Naive thymus-derived CD4-positive, alpha-beta T cell (primary cell): ENCODE measurements at places on chromosomes 3 and 15. TPM values are rescaled to one million over a fixed set of nuclear protein-coding genes. Genes with fewer than 3 reads are reported as not detected.

- no peak overlapping the region for H3K27ac ChIP-seq
- no peak overlapping the region for H3K4me3 ChIP-seq
- no peak for DNase-seq
- H3K4me1 ChIP-seq: no peaks in the 10 kb centered on the region
- H3K27me3 ChIP-seq: no peaks in the 10 kb centered on the region
Measured at GRCh38 chr15:71715914-71716313, 94.4 kb upstream of the NR2E3 start.

Gene RPS27L
- total RNA-seq: 38.7 TPM

Gene TF
- total RNA-seq: 0.28 and 0.44 TPM in 2 replicates

- H3K27me3 ChIP-seq: no peaks in the 10 kb centered on the region
- no peaks in the 10 kb centered on the region for H3K4me1 ChIP-seq
- H3K4me3 ChIP-seq: no peak overlapping the region
- no peaks in the 10 kb centered on the region for H3K36me3 ChIP-seq
- DNase-seq: no peak
- no peak overlapping the region for H3K27ac ChIP-seq
Measured at GRCh38 chr3:14253022-14253706, 74.5 kb downstream of the LSM3 start.

Gene ARL8B
- 43.7 TPM for total RNA-seq

DNA sequence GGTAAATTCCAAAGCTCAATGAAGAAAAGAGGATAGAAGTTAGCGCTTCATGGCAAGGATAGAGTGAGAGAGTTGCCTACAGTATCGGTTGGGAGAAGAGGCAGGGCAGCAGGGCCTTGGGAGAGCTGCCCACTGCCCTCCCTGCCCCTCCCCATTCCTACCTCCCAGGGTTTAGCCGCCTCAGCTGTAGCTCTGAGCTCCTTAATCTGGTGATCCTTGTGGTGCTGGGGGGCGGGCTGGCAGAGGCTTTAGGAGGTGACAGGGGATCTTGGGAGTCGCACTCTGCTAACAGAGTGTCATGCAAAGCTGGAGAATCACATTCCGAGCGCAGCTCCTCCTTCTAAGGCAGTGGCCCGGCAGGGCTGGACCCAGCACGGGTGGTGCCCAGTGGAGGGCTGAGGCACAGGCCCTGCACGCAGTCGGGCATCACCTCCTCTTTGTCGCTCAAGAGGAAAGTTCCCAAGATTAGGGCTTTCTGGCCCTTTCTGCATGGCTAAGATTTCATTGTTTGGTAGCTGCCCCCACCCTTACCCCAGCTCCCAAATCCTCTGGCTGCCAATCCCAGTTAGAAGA is 57.1 kb upstream of the POLG start:
- DNase-seq: no peak
- H3K27me3 ChIP-seq: no peaks in the 10 kb centered on the region
- H3K4me1 ChIP-seq: no peaks in the 10 kb centered on the region
- H3K27ac ChIP-seq: no peak overlapping the region

DNA sequence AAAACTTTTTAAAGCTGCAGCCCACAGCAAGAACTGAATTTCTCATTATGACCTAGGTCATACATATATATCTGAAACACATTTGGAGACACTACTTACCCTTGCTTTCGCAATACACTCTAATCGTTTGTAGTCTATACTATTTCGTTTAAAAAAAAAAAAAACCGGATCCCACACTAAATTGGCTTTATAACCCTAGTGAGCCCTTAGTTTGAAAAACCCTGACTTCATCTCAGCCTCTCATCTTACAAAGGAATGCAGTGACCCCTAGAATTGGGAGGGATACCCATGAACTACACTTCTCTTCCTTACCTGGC is 4.2 kb downstream of the RARRES1 start:
- H3K27me3 ChIP-seq: no peaks in the 10 kb centered on the region
- no peaks in the 10 kb centered on the region for H3K36me3 ChIP-seq

GRCh38 chr15:83380682-83381081 is 66.5 kb upstream of the SH3GL3 start:
- H3K4me3 ChIP-seq: no peak overlapping the region
- no peak overlapping the region for H3K27ac ChIP-seq
